Fibroblast of lung (primary cell): ENCODE measurements at places on chromosomes 5 and 9. TPM values are rescaled to one million over a fixed set of nuclear protein-coding genes. Genes with fewer than 3 reads are reported as not detected.

IL5 gene
- total RNA-seq = not detected in 2 replicates

HTR4 gene
- total RNA-seq = not detected in 2 replicates

HDHD3 gene
- 11.0 and 14.2 TPM in 2 replicates for total RNA-seq

OR1Q1 gene
- total RNA-seq = not detected in 2 replicates

SEMA6A gene
- 0.17 and 0.26 TPM in 2 replicates for total RNA-seq

SLC4A9 gene
- total RNA-seq = not detected in 2 replicates

TNFAIP8 gene
- total RNA-seq = 30.6 and 37.7 TPM in 2 replicates

AFAP1L1 gene
- total RNA-seq = 7.1 and 9.5 TPM in 2 replicates

STC2 gene
- total RNA-seq = 110 and 299 TPM in 2 replicates

FAM153A gene
- total RNA-seq = not detected in 2 replicates

MAML1 gene
- 5.1 and 6.4 TPM in 2 replicates for total RNA-seq

HSPA9 gene
- total RNA-seq = 482 and 522 TPM in 2 replicates

PCDHB7 gene
- total RNA-seq = 1.0 and 1.5 TPM in 2 replicates
